ENCODE measurements at places on chromosomes 7 and 10.

GRCh38 chr10:132786884-132787494, 1.0 kb upstream of the NKX6-2 start:
- no peak for DNase-seq

DNA sequence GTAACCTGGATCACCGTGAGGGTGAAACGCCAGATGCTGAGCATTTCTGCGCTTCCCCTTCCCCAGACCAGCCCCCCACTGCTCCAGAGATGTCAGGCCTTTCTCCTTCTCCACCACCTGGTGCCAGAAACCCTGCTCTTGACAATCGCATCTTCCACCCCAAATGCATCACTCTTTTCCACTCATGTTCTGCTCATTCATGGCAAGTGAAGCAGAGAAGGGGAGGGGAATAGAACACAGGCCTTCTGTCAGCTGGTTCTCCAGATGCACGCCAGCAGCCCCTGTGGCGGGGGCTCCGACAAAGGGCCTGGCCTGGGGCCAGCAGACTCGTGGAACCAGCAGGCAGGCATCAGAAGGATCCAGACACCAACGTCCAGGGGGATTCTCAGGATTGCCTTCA, 68.5 kb upstream of the SVIL start:
- DNase-seq, result no peak

GRCh38 chr7:139648941-139649425, 125.5 kb downstream of the CLEC2L start:
- no peak for DNase-seq

GRCh38 chr10:2478656-2479055, 588.7 kb upstream of the PFKP start:
- DNase-seq, result no peak

- DNase-seq, result peak; percentile 80
These were observed 55.3 kb upstream of the C7orf33 start for GRCh38 chr7:148535217-148535616.

DNA sequence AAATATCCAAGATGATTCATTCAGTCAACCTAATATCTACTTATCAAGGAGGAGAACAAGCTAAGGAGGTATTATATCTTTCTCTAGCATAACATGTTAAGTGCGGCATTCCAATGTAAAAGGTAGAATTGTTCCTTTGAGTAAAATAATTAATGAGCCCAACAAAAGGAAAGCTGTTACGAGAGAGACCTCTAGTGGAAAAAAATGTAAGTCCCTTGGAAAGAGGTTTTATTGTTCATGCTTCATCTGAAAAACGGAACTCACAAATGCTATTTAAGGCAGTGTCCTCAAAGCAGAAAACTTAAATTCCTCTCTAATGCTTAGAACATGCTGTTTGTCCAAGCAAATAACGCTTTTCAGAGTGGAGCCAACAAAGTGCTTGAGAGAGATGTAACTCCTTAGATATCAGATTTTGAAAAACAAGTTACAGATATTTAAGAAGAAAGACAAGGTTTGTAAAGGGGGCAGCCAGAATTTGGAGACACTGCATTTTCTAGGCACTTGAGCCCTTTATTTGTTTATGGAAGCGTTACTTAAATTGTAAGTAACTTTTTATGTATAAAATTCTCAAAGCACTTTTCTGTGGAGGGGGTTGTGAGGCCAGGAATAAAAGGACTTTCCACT, 119.9 kb downstream of the TFEC start:
- peak; percentile 68 for DNase-seq

DNA sequence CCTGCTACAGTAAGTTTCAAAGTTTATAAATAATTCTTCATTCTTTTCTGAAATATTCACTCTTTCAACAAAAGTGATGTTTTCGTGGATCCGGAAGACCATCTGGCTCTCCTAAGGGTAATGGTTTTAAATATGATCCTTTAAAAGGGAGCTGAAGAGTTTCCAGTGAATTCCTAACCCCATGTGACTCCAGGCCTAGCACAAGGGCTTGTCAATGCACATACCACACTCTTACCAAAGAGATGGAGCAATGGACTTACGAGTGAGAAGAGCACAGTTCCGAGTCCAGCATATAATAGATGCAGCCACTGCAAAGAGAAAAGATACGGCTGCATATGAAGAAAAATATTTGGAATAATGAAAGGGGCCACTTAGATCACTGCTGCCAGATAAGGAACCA, 32.1 kb upstream of the GATAD1 start:
- no peak for DNase-seq

DNA sequence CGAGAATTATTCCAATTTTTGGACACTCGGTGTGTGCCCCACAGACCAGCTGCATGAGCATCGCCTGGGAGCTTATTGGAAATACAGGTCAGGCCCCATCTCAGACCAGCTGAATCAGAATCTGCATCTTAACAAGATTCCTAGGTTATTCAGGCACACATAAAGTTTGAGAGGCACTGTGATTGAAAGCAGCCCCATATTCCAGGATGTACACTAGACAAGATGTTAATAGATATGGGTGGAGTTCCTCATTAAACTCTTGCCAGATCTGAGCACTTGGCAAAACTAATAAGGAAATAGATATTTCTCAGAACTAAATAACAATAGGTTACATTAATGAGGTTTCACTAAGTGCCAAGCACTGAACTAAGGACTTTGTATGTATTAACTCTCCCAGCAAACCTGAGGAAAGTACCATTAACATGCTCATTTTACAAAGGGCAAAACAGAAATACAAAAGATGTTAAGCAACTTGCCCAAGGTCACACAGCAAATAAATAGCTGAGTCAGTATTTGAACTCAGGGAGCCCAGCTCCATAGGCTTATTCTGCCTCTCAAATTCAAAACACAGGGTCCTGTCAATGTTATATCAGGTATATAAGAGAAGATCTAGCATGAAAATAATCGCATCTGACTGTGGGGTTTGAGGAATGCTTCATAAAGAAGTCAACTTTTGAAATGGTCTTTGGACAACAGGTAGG, 29.9 kb downstream of the PPP1R3C start:
- no peak for DNase-seq

DNA sequence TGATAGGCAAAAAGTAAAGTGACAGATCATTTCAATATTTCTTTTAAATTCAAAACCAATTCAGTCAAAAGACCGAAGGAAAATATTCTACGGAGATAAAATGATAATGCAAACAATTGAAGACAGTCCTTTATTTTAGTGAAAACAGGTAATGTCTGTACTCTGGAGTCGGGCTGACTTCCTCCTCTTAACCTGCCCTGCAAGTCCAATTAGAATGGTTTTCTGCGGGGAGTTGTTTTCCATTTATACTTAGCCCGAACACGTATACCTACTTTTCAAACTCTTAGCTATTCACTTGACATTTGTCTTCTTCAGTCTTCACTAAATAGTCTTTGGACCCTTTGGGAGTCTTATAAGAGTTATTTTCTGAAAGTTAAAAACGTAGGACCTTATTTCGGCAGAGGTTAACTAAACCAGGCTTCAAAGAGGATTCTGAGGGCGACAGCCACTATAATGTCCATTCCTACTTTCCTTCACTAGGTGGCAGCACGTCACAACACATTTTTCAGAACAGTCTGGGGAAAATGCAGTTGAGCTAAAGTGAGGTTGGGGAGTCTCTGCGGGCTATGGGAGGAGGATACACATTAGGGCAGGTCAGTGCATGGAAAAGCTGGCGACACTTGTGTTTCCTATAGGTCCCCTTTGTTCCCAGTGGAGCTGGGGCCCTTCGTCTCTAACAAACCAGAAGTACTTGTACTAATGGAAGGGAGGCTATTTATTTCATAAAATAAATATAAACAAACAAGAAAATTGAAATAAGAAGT, 472.0 kb downstream of the KCNMA1 start:
- DNase-seq, result peak; percentile 51
